Airway epithelial cell (primary cell): ENCODE measurements at places on chromosomes 7 and 10. TPM values are rescaled to one million over a fixed set of nuclear protein-coding genes. Genes with fewer than 3 reads are reported as not detected.

The SCIN gene
- total RNA-seq: 0.37 and 0.42 TPM in 2 replicates

The EPO gene
- total RNA-seq: not detected in 2 replicates

The GPR26 gene
- total RNA-seq: not detected in 2 replicates

The ARHGEF35 gene
- total RNA-seq: 4.0 and 7.8 TPM in 2 replicates

The LLCFC1 gene
- total RNA-seq: not detected in 2 replicates

The KNDC1 gene
- 0.09 TPM in 1 of 2 replicates, not detected in the other for total RNA-seq

The BMI1 gene
- total RNA-seq: 17.9 and 20.1 TPM in 2 replicates

The CNTNAP2 gene
- 4.3 and 7.3 TPM in 2 replicates for total RNA-seq

The SPDYE5 gene
- total RNA-seq: not detected in 2 replicates

The CYP26C1 gene
- total RNA-seq: not detected in 2 replicates

The LRGUK gene
- not detected in 2 replicates for total RNA-seq

The SORBS1 gene
- 0.07 and 0.09 TPM in 2 replicates for total RNA-seq

The PKD1L1 gene
- 0.07 TPM in 1 of 2 replicates, not detected in the other for total RNA-seq

The GJD4 gene
- total RNA-seq: not detected in 2 replicates

The SFMBT2 gene
- total RNA-seq: 0.05 and 0.14 TPM in 2 replicates

The ZEB1 gene
- total RNA-seq: 0.19 and 0.92 TPM in 2 replicates
